ENCODE measurements at places on chromosomes 7 and 10.

- DNase-seq = no peak
Observed at GRCh38 chr7:47677664-47678063, 95.8 kb upstream of the TNS3 start.

GRCh38 chr10:58152673-58153263 lies 114.9 kb downstream of the IPMK start:
- no peak for DNase-seq

- DNase-seq = no peak
Observed at GRCh38 chr10:16929069-16929468, 111.8 kb upstream of the RSU1 start.

GRCh38 chr7:95569720-95570119 lies 26.6 kb downstream of the PDK4 start:
- no peak for DNase-seq

GRCh38 chr10:86229376-86229775 lies 137.2 kb downstream of the GRID1 start:
- DNase-seq = no peak

GRCh38 chr10:5509236-5509635 lies 9.9 kb upstream of the CALML5 start:
- no peak for DNase-seq
